ENCODE measurements at places on chromosomes 3 and 15.
A peak's percentile ranks its signal among the peaks of the same experiment; 100 is the strongest.

DNA sequence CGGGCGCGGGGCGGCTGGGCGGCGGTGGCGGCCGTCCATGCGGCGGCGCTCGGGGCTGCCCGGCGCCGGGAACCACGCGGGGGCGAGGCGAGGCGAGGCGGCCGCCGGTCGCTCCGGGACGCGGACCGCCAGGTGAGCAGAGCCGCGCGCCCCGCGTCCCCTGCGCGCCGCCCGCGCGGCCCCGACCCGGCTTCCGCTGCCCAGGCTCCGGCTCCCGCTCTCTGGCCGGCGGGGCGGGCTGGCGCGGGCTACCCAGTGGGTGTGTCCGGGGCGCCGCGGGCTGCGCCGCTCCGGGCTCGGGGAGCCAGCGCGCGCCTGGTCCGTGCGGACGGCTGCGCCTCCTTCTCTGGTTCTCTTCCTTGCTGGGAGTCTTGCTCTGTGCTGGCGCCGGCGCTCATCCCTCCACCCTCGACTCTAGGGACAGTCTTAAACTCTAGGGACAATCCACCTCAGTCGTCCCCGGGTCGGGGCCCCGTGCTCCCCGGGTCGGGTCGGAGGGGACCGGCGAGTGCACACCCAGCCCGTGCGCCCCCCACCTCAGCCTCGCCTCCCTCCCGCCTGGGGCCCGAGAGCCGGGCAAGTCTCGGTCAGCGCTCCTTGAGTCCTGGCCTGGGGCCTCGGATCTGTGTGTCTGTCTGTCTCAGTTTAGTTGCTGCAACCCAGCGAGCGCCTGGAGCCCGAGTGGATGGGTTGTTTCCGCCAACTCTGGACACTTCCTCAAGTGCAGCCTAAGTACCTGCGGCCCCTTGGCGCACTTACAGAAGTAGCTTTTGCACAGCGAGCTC lies 488 bp downstream of the THSD4 start:
- DNase-seq, result no peak

DNA sequence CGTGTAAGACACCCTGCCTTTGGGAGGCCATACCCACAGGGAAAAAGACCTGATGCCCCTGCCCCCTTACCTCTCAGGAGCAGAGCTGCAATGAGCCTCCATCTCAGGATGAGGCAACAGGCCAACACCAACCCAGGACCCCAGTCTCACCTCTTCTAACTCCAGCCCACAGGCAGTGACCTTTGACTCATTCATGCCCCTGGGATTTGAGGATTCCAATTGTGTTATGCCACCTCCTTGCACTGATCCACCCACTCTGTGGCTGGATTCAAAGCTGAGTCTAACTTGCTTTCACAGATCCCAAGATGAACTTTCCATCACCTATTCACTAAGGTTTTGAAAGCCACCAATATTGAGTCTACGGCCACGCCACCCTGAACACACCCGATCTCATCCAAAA lies 64.7 kb downstream of the MINAR1 start:
- no peak for DNase-seq

DNA sequence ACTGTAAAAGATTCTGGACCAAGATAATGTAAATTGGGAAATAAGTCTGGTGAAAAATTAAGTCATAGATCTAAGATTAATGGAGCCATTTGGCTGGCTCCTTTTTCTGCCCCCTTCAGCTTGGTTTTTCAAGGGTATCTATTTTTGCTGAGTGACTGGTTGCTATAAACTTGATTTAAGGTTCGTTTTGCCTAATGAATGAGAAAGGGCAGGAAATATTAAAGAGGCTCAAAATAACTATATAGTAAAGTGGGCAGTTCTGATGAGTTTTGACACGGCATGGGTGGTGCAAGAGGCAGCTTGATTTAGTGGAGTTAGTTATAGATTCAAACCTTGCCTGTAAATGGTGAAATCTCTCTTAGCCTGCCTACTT lies 140.7 kb downstream of the STAC start:
- DNase-seq, result no peak

- peak; percentile 27 for DNase-seq
Measured at GRCh38 chr3:153210146-153210545, 48.1 kb downstream of the RAP2B start.

- DNase-seq, result no peak
Measured at GRCh38 chr3:101729586-101729985, 5.2 kb downstream of the CEP97 start.

DNA sequence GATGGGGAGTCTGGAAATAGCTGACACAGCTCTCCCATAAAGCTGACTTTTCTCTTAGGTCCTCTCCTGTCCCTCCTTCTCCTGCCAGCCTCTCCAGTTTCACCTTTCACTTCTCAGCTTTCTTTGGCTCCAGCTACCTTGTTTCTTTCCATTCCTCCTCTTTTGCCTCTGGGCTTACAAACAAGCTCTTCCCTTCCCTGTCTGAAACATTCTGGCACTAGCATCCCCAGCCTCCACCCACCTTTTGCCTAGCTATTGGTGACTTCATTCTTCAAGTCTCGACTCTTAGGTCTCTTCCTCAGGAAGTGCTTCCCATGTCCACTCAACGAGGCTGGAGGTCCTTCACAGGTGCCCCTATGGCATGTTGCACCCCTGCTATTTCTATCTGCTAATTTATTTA lies 20.5 kb upstream of the AVEN start:
- no peak for DNase-seq

DNA sequence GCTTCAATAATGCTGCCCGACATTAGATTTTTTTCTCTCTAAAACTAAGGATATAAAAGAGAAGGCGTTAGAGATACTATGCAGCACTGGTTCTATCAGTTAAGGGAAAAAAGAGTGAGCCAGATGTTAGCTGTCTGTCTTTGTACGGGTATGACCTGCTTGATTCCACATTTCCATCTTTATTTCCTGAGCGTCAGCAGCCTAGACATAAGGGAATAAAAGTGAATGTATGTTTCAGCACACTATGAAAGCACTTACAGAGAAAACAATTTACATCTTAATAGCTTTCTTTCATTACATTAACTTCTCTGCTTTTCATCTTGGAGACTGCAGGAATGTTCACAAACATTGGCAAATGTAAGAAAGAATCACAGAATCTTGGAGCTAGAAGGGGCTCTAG lies 319.3 kb downstream of the CTNNB1 start:
- no peak for DNase-seq

GRCh38 chr15:28955160-28955992 lies 69.6 kb downstream of the APBA2 start:
- DNase-seq, result no peak

DNA sequence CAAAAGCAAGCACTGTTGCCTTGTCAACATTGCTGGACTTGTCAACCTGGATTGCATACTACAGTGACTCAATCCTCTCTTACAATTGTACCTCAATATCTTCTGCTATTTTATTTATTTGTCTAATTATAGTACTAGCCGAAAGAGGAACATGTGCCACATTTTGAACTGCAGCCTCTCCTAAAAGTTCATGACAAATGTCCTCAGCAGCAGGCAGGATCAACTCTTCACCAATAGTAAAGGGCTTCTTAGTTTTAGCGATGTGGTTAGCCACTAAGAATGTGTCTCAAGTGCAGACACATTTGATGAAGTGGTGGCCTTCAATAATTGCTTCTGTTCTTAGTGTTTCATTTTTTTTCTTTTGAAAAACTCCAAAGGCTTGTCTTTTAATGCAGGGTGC lies 13.2 kb downstream of the DOCK3 start:
- no peak for DNase-seq

DNA sequence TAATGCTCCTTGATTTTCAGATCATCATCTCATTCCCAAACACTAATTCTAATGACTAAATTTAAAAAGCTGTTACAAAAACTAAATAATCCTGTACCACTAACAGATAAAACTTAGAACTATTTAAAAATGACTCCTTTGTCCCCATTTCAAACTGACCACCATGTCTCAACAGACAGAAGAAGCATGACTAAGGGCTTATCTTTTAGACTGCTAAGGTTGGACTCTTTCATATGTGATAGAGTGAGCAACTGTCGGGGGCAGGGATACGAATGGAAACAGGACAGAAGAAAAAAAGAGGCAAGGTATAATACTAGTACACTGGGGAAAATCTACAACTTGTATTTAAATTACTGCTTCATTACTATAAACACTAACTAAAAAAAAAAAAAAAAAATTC lies 23.3 kb downstream of the SNX4 start:
- no peak for DNase-seq

DNA sequence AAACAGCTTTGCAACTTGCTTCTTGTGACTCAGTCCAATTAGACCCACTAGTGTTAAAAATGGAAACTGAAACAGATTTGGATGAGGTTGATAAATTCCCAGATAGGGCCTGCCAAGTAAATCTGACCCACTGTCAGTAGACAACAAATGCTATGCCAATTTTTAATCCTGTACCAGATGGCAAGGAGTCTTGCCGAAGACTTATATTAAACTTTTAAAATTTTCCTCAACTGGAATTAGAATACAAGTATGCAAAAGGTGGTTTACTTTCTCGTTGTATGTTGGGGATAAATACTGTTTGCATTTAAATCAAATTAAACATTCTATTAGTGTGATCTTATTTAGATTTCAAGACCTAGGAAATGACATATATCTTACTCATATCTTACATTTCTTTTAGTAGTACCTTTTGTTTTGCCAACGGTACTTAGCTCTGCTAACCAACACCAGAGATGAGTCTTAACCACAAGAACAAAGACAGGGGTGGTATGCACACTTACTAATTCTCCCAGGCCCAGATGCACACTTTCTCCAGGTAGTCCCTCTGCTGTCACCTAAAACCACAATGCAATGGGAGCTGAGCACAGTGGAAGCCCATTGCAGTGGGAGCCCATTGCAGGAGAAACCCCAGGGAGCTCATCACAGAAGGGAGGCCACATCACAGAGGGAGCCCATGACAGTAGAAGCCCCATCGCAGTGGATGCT lies 77.8 kb downstream of the WWTR1 start:
- no peak for DNase-seq

- DNase-seq, result no peak
Measured at GRCh38 chr3:15044326-15044725, 20.8 kb downstream of the MRPS25 start.

DNA sequence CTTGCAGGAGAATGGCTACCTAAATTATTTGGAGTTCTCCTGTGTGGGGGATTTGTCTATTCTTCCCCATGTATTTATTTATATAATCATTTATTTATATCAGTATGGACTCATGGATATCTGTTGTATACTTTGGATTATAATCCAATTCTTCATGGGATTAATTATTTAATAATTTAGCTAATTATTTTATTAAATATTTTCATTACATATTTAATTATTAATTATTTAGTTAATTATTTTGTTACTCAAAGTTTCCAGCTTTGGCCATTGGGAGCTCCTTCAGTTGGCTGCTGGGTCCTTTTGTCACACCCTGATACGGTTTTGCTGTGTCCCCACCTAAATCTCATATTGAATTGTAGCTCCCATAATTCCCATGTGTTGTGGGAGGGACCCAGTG lies 3.3 kb upstream of the PRR20G start:
- DNase-seq, result no peak

GRCh38 chr3:95028688-95029087 lies 965.8 kb downstream of the NSUN3 start:
- DNase-seq, result no peak

- no peak for DNase-seq
Measured at GRCh38 chr15:73370151-73370550, 1.4 kb upstream of the HCN4 start.

DNA sequence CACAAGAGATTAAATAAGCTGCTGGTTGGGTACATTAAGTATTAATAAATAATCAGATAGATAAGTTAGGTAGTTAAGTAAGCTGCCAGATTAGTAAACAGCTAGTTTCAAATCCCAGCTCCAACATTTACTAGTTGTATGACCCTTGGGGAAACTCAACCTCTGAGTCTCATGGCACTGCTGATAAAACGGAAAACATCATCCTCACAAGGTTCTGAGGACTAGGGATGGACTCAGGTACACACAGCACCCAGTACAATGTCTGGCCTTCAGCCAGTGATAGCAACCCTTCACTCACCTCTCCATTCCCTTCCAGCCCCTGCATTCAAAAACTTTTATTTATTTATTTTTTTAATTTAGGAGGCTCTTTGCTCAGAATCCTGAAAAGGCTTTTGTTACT lies 32.3 kb downstream of the B3GNT5 start:
- no peak for DNase-seq

DNA sequence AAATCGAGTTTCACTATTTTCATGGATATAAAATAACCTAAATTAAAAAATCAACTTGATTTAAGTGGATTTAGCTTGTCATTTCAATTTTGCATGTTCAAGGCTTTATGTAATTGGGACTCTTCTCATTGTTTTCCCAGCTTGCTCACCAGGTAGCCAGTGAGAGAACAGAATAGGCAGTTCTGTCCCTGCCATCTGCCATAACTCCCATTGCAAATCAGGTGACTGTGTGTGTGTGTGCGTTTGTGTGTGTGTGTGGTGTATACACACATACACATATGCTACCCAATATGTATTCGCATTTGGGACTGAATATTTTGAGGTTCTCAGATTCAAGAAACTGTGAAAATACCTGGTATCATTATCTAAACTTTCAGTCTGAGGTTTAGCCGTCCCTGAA lies 1069.8 kb downstream of the IGSF11 start:
- no peak for DNase-seq

DNA sequence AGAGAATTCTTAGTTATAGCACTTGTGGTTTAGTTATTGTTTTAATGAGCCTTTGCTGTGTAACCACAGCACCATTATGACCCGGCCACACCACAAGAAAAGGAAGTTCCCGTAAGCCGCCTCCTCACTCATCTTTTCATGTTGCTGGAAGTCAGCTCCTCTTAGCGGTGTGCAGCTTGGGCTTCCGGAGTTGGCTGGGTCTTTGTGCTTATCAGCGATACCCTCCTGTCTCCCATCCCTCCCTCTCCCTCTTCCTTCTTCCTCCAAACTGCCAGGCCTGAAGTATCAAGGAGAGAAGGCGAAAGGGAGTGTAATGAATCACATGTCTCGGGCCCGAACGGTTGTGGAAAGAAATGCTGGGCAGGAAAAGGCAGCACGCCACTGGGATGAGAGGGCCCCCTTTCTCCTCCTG lies 353.5 kb downstream of the MCTP2 start:
- DNase-seq, result no peak

DNA sequence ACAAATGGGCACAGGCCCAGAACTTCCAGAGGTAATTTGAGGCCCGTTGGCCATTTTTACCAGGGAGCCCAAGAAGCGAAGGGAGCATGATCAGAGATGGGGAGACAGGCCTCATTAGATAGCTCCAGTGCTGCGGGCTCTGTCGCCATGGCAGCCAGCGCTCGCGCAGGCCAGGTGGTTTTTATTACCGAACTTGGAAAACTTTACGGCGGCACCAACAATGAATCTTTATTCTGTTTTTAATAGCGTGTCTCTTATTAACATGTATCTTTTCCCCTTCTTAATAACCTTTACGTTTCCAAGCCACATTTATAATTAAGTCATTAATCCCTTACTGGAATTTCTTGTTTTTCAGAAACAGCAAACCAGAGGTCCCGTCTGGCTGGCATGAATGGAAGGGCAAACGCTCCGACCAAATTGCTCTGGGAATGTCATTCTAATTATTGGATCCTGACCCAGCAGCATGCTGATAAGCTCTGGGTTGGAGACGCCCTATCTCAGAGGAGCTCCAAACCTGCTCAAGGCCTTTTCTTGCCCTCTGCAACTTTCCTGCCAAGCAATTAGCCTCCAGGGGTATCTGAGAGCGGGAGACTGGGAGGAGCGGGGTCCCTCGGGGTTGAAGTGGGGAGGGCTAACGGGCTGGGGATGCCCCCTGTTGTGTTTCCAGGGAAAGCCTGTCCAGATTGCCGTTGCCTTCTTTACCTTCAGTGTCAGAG lies 256.4 kb downstream of the TLE3 start:
- no peak for DNase-seq

Data from CD14-positive monocyte (primary cell).